ENCODE measurements at places on chromosomes 4 and X. TPM values are rescaled to one million over a fixed set of nuclear protein-coding genes. Genes with fewer than 3 reads are reported as not detected.
A peak's percentile ranks its signal among the peaks of the same experiment; 100 is the strongest.

CTAG2 gene
- not detected for total RNA-seq

LAP3 gene
- 90.6 TPM for total RNA-seq

HHIP gene
- 1.7 TPM for total RNA-seq

SLC6A14 gene
- total RNA-seq, result not detected

BTK gene
- not detected for total RNA-seq

TMEM154 gene
- 0.52 TPM for total RNA-seq

GRCh38 chr4:155972098-155972497 lies 18.4 kb upstream of the CTSO start:
- DNase-seq, result peak; percentile 78

- DNase-seq, result no peak
Measured at GRCh38 chr4:150514709-150515108, 67.2 kb upstream of the MAB21L2 start.

- no peak for DNase-seq
Measured at GRCh38 chr4:70802928-70803580, 36.6 kb downstream of the GRSF1 start.

GRCh38 chr4:178037459-178038214 lies 595.4 kb upstream of the AGA start:
- no peak for DNase-seq

DNA sequence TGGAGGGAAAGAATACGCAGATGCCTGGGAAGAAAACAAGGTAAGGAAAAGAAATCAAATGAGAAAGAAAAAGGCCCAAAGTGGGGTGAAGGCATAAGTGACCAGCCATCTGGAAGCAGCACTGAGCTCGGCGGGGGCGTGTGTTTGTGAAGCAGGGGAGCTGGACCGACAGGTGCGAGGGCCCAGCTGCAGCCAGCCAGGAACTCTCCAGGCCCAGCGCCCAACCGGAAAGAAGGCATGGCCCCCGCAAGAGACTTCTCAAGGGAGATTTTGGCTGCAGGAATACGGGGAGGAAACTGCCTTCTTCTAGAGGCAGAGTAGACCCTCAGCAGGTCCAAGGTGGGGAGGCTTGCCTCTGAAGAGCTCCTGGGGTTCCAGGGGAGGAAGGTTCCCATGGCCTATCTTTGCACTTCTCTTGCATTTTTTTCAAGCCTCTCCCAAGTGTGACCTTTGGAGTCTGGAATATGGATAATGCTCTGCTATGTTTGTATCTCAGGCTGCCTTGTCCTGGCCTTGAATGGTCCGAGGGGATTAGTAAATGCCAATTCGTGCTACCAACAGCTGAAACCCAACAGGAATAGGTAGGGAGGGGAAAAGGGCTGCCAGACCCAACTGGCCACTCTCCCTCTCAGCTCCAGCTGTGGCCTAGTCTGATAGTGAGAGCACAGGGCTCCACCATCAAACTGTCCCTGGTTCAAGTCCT lies 10.8 kb upstream of the CITED1 start:
- DNase-seq, result no peak

- peak; percentile 5 for DNase-seq
Measured at GRCh38 chr4:52780617-52781354, 29.6 kb upstream of the ERVMER34-1 start.

DNA sequence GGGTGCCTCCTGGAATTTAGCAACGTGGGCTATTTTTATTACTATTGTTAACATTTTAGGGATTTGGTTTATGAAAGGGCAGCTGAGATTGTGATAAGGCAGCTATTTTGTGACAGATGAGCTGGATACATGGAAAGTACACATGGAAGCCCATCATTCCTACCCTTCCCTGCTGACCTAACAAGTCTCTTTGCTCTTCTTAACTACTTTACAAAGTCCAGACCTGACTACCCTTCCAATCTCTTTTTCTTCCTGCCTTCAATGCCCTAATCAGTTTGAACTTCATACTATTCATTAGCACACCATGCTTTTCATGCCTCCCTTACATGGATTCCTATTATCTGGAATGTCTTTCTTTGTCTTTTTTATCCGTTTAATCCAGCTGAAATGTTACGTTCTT lies 9.4 kb upstream of the AFP start:
- no peak for DNase-seq

- no peak for DNase-seq
Measured at GRCh38 chrX:44063606-44064005, 90.4 kb upstream of the NDP start.

GRCh38 chr4:109263721-109264120 lies 38.7 kb downstream of the COL25A1 start:
- no peak for DNase-seq
